ENCODE measurements at places on chromosomes 16 and 17.

- no peak for DNase-seq
Observed at GRCh38 chr17:48351911-48352332, 78.1 kb downstream of the SKAP1 start.

GRCh38 chr17:81341516-81342268, 46.6 kb upstream of the SLC38A10 start:
- no peak for DNase-seq

DNA sequence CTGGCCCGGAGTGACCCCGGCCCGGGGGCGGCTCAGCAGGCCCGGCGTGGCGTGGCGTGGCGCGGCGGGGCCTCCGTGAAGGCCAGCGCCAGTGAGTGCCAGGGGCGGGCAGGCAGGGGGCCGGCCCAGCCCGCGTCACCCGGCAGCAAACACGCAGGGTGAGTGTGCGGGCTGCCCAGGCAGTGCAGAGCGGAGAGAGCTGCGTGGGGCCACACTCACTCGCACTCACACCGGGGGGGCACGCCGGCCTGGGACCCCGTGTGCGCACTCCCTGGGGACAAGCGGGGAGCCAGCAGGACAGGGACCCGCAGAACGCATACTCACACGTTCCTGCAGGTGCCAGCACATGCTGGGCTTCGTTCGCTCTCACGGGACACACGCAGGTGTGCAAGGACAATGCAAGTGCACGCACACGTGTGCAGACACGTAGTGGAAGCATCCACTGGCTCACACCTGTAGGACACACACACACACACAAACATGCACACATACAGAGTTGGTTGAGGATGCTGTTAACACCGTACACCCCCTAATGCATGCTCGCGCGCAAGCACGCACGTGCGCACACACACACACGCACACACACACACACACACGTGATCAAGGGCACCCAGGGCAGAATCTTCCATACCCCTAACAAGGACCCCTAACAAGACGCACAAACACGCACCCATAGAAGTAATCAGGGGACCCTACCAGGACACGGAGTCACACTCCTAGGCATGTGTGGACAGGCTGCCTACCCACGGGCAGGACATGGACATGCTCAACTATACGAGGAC, 7.7 kb downstream of the USP6 start:
- no peak for DNase-seq

DNA sequence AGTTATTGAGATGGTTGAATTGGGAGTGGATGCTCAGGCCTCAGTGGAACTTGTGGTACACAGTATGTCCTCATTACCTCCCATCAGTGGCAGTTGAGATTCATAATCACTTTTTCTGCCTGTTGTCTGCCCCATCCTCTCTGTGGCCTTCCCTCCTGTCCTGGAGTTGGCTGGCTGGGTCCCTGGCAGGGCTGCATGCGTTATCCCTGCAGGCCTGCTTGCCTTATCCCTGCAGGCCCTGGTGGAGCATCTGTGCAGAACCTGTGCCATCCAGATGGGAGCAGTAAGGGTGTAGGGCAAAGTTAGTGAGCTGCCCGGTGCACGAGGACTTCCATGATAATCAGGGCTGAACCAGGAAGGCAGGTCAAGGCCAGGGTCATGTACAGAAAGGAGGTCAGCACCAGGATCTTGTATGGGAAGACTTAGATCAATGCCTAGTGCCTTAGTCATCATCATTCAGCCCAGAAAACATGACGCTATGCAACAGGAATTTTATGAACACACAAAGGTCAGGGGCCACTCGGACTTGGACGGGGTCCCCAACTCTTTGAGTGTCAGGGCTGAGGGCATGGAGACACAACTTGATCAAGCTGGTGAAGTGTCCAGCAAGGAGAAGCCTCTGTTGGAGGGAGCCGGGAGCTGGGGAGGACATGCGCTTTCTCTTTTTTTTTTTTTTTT, 47.2 kb downstream of the ABCC1 start:
- no peak for DNase-seq

DNA sequence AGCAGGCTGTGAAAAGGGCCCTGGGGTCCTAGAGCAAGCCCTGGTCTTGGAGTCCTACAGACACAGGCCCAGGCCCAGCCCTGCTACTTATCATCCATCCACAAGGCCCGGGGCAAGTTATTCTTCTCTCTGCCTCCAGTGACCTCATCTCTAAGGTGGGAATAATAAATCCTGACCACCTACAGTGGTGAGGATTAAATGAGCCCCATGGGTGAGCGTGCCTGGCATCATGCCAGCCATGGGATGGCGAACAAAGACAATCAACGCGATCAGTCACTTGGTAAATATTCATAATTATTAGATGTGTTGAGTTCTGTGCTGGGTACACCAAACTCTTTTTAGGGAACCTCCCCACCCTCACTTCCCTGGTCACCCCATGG, 5.5 kb downstream of the KRT15 start:
- no peak for DNase-seq

GRCh38 chr16:21614896-21615295, 15.5 kb downstream of the METTL9 start:
- no peak for DNase-seq

- no peak for DNase-seq
Observed at GRCh38 chr16:66580605-66581209, 1.4 kb downstream of the CMTM2 start.

- DNase-seq: peak; percentile 43
Observed at GRCh38 chr17:39653662-39654331, 11.4 kb upstream of the TCAP start.

- no peak for DNase-seq
Observed at GRCh38 chr17:74477411-74477810, 11.0 kb downstream of the CD300A start.

GRCh38 chr17:12536021-12536420, 129.7 kb upstream of the MYOCD start:
- no peak for DNase-seq

DNA sequence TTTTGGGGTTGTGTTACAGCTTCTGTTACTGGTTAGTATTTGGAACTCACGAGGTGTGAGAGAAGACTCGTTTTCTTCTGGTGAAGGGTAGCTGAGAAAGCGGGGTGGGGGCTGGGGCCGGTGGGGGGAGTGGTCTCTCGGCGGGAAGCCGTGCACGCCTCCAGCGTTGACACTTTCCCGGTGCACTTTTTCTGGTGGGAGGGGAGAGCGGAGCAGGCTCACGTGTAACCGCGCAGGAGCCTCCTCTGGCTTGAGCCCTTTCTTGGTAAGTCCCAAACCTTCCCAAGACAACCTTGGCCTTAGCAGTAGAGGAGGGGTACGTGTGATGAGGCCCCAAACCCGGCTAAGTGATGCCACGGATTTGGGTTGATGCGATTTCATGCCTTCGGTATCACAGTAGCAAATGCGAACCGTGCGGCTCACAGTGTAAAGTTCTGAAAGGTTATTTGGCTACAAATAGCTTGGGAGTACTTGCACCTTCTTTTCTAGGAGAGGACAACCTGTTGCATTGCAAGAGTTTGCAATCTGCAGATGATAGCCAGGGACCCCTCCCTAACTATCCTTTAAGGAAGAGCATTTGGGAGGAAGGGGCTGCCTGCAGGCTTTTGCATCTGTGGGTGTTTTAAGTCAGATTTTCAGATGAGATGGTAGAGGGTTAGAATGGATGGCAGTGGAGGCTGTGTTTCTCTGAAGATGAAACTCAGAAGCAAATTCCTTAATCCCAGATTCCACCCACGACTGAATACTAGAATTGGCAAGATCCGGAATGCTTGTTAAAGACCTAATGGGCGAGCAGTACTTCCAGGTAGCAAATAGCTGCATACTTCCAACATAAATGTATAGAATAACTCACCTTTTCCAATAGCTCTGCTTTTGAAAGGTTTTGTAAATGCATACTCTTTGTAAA, 1.5 kb downstream of the HLF start:
- no peak for DNase-seq

DNA sequence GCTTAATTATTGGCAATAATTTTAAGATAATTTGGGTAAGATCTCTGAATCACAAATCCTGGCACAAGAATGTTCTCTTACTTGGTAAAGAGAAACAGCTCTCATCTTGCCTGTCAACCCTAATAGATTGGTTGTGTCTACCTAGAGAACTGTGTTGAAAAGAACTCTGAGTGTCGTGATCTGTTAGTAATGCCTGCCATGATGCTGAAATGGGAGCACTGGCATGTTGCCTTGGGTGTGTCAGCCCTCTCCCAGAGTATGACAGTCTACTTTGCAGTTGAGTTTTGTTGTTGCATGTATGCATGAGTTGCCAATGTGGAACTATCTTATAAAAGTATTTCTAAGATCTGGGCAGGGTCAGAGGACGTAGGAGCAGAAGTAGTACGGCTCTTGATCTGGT, 221.4 kb downstream of the MAF start:
- DNase-seq: no peak

- no peak for DNase-seq
Observed at GRCh38 chr16:85014311-85014710, 3.0 kb upstream of the ZDHHC7 start.

- DNase-seq: no peak
Observed at GRCh38 chr17:57585341-57586195, 159.5 kb downstream of the CCDC182 start.

All from stimulated activated CD8-positive, alpha-beta memory T cell treated with anti-CD3 and anti-CD28 coated beads, Interleukin-7, amount 100 ng/mL, for 1 hour (primary cell).